Activated naive CD4-positive, alpha-beta T cell treated with anti-CD3 and anti-CD28 coated beads for 36 hours (primary cell): ENCODE measurements at places on chromosomes 5 and 9. TPM values are rescaled to one million over a fixed set of nuclear protein-coding genes. Genes with fewer than 3 reads are reported as not detected.
A peak's percentile ranks its signal among the peaks of the same experiment; 100 is the strongest.

The ZNF782 gene
- 2.2 TPM for total RNA-seq

- DNase-seq, result no peak
These were observed 146.4 kb upstream of the TAS2R1 start for GRCh38 chr5:9776525-9776924.

The BTNL3 gene
- not detected for total RNA-seq

- DNase-seq, result no peak
These were observed 42.6 kb upstream of the OSMR start for GRCh38 chr5:38803246-38803645.

GRCh38 chr5:97422678-97423077 is 239.6 kb upstream of the RIOK2 start:
- no peak for DNase-seq

The GADD45G gene
- total RNA-seq, result 0.72 TPM

GRCh38 chr9:123611226-123611625 is 255.2 kb downstream of the CRB2 start:
- DNase-seq, result no peak

- DNase-seq, result no peak
These were observed 99.7 kb upstream of the CCL21 start for GRCh38 chr9:34809504-34810186.

The TMEM171 gene
- not detected for total RNA-seq

DNA sequence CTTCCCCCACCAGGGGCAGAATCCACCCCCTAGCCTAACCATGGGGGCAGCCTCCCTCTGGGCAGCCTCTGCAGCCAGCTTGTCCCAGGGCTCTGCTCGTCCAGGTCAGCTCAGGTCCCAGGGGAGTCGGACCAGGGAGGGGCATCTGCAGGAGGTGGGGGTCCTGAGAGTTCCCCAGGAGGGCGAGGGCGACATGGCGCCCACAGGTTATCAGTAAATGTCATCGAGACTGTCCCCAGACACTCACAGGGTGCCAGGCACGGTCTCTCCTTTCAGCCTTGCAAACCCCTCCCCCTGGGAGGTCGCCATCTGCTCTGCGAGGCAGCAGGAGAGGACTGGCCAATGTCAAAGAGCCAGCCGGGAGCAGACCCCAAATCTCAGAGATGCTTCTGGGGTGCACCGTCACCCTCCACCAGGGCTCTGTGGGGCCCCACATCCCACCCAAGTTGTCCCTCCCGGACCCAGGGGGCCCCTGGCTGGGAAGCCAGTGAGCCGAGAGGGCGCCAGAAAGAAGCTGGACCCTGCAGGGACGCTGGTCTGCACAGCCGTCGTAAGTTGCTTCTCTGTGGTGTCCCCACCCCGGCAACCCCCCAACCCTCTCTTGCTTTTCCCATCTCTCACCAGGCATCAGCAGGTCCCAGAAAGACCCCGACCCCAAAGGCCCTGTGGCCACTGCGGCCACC is 69.3 kb downstream of the NTNG2 start:
- no peak for DNase-seq

DNA sequence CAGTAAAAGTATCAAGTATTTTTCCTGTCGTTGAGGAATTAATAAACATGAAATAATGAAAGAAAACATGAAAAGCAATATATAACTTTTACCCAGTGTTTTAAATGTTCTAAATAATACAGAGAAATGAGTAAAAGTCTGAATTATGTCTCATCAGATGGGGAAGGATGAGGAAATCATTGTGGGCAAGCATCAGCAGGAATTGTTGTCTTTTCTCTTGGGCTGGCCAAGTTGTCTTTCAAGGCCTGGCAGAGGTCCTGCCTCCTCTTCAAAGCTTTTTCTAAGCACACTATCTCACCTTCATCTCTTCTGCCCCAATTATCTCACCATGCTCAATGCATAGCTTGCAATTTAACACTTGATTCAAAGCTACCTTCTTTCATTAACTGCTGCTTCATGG is 41.9 kb downstream of the MOCS2 start:
- DNase-seq, result no peak

GRCh38 chr9:89603767-89604665 is 796 bp upstream of the GADD45G start:
- DNase-seq, result peak; percentile 64

- DNase-seq, result no peak
These were observed 664.0 kb downstream of the NR2F1-AS1 start for GRCh38 chr5:92917044-92917443.

DNA sequence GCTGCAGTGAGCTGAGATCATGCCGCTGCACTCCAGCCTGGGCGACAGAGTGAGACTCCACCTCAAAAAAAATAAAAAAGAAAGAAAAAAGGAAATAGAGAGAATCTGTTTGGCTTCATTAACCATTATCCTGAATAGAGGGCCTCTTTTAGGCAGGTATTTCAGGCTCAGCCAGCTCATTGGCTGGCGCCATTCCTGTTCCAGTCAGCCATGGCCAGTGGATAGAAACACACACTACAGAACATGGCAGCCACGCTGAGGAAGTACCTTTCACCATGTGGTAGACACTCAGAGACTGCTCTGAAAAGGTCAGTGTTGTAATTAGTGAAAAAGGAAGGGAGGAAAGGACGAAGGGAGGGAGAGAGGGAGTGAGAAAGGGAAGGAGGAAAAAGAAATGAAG is 340.0 kb upstream of the ACTBL2 start:
- DNase-seq, result no peak

DNA sequence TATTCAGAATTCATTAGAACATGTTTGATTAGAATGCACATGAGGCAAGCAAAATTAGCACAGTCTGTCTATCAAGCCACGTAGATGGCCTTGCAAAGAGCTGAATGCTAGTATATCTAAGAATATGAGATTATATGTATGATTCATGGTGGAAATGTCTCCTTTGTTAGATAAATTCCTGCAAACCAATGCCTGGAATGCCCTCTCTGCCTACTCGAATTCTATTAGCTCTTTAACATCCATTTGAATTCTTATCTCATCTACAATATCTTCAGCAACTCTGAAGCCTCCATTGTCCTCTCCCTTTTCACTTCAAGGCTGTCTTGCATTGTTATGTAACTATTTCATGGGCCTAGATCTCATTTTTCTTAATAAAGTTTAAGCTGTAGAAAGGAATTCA is 205.5 kb downstream of the TMC1 start:
- DNase-seq, result no peak

GRCh38 chr9:75039801-75040200 is 11.7 kb upstream of the CARNMT1 start:
- DNase-seq, result peak; percentile 36

GRCh38 chr5:171569065-171569712 is 149.7 kb downstream of the FGF18 start:
- DNase-seq, result no peak

The TMEM252 gene
- total RNA-seq, result not detected

DNA sequence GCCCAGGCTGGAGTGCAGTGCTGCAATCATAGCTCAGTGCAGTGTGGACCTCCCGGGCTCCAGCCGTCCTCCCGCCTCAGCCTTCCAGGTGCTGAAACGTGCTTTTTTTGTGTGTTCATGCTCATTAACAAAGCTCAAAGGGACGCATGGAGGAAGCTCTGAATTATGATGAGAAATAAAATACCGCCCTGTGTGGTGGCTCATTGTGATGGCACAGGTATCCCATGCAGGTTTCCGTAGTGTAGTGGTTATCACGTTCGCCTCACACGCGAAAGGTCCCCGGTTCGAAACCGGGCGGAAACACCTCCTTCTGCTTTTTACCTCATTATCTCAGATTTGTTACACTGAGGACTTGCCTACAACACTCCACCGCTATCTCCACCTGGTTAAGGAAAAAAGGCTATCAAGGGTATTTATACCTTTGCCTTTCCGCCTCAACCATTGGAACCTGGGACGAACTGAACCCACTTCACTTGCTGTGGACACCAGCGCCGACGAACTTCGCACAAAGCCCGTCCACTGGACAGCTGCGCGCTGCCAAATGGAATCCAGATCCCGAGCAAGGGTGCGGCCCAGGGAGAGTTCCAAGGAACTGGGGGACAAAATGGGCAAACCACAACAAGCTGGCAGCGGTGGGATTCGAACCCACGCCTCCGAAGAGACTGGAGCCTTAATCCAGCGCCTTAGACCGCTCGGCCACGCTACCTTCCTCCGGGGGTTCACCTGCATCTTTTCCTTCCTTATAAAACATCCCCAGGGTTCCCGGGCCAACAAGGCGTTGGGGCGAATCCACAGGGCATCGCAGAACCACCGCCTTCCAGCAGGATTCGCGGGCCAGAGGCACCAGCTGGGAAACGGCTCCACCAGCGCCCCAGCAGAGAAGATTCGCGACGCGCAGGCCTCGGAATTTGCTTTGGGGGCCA is 26.3 kb downstream of the OR2V2 start:
- DNase-seq, result peak; percentile 91

The SLC46A2 gene
- not detected for total RNA-seq

DNA sequence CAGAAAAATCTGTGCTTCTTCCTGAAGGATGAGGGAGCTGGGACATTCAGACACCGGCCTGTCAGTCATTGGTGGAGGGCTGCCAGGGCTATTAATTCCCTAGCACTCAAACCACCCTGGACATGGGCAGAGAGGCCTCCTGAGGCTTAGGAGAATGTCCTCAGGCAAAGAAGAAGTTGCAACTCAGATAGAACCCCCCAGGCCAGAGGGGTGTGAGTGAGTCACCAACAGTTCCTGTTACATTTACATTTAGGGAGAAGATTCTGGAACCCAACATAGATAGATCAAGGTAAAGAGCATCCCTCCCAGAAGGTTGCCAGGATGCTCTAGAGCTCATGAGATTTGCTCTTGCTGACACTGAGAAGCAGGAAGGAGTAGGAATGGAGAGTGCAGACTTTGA is 29.2 kb upstream of the SYK start:
- DNase-seq, result no peak

- DNase-seq, result no peak
These were observed 222.2 kb downstream of the LURAP1L start for GRCh38 chr9:12997009-12997408.

- DNase-seq, result no peak
These were observed 375.8 kb downstream of the TAF11L14 start for GRCh38 chr5:18010053-18010452.

The SAXO1 gene
- not detected for total RNA-seq

GRCh38 chr5:159017786-159018185 is 81.9 kb downstream of the EBF1 start:
- peak; percentile 15 for DNase-seq

DNA sequence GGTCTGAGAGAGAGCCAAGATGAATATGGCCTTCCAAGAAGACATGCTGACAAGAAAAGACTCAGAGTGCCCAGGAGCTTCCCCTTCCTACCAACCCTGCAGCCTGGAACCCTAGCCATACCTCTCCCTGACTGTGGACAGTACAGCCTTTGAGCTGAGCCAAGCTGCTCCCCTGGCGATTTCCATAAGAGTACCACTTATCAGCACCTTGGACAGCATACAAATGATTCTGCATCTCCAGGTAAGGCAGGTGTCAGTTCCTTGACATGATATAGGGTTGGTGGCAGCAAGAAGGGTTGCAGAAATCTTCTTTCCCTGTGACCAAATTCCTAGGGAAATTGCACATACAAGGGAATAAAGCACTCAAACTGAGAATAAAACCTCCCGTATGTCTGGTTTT is 58.3 kb downstream of the MFAP3 start:
- no peak for DNase-seq

The PCDHGA11 gene
- total RNA-seq, result 0.17 TPM

The NOTCH1 gene
- total RNA-seq, result 71.4 TPM

DNA sequence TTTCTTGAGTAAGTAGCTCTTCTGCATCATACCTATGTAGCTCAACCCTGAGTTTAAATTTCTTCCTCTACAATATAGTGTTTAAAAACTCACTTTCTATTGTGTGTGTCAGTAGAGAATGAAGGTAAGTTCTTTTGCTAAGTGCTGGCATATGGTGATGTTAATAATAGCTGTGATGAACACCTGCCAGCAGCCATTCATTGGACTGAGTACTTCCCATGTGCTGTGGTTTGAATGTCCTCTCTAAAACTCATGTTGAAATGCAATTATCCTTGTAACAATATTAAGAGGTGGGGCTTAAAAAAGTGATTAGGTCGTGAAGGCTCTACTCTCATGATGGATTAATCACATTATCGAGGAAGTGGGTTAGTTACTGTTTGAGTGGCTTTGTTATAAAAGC is 645.2 kb upstream of the RGMB start:
- no peak for DNase-seq
